ENCODE measurements at places on chromosomes 1 and 21. TPM values are rescaled to one million over a fixed set of nuclear protein-coding genes. Genes with fewer than 3 reads are reported as not detected.

Gene TEKT2
- not detected for polyA plus RNA-seq

DNA sequence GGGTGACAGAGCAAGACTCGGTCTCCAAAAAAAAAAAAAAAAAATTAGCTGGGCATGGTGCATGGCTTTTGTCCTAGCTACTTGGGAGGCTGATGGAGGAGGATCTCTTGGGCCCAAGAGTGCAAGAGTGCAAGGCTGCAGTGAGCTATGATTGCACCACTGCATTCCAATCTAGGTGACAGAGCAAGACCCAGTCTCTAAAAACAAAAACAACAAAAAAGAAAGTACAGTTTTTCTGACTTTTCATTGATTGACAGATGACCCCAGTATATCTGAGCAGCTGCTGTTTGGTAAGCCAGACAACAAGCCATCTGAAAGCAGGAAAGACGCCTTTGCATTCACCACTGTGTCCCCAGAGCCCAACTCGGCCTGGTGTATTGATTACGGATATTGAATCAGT, 10.9 kb upstream of the DPT start:
- no peak overlapping the region for H3K27ac ChIP-seq
- H3K4me3 ChIP-seq: no peak overlapping the region
- DNase-seq: no peak
- no peaks in the 10 kb centered on the region for H3K27me3 ChIP-seq

- no peaks in the 10 kb centered on the region for H3K27me3 ChIP-seq
- H3K4me1 ChIP-seq: peaks cover 5% of the 10 kb centered on the region
- H3K27ac ChIP-seq: no peak overlapping the region
- no peaks in the 10 kb centered on the region for H3K36me3 ChIP-seq
- no peak for DNase-seq
Measured at GRCh38 chr1:174114788-174115448, 44.4 kb upstream of the RABGAP1L start.

DNA sequence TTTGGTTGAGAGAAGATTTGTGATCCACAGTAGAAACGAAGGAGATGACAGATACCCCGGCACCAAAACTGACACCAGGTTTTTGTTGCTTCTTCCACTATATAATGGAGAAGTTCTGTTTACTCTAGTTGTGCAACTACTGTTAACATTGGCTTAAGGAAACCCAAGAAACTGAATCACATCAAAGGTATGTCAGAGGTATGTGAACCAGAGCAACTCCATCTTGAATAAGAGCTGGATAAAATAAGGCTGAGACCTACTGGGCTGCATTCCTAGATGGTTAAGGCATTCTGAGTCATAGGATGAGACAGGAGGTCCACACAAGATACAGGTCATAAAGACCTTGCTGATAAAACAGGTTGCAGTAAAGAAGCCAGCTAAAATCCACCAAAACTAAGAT, 173.7 kb upstream of the CAMK1G start:
- no peaks in the 10 kb centered on the region for H3K36me3 ChIP-seq
- H3K4me1 ChIP-seq: no peaks in the 10 kb centered on the region
- 0 out of 2 replicates have a peak, but pooled peaks cover 2% of the 10 kb centered on the region for H3K27me3 ChIP-seq
- no peak overlapping the region for H3K27ac ChIP-seq

Gene CACNA1S
- 0.04 TPM for polyA plus RNA-seq

DNA sequence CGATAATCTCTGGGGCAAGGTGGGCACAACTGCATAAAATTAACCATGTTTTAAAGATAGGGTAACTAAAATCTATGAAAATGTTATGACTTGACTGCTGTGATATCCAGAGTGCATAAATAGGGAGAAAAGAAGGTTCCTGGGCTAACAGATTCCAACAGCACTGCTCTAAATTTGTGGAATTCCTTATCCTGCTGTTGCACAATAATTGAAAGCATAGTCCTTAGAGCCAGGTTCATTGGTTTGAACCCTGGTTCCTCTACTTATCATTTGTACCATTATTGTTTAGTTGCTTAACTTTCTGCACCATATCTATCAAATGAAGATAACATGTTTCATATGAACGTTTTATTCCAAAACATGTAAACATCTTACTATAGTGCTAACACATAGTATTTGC, 219.0 kb downstream of the NUF2 start:
- H3K27me3 ChIP-seq: no peaks in the 10 kb centered on the region
- no peaks in the 10 kb centered on the region for H3K4me1 ChIP-seq
- no peaks in the 10 kb centered on the region for H3K36me3 ChIP-seq
- no peak overlapping the region for H3K27ac ChIP-seq
- no peak for DNase-seq
- no peak overlapping the region for H3K4me3 ChIP-seq

GRCh38 chr1:169110689-169111447, 4.4 kb downstream of the ATP1B1 start:
- H3K27ac ChIP-seq: no peak overlapping the region
- no peak for DNase-seq
- no peak overlapping the region for H3K4me3 ChIP-seq
- H3K27me3 ChIP-seq: no peaks in the 10 kb centered on the region
- H3K4me1 ChIP-seq: peaks cover 5% of the 10 kb centered on the region

Gene GABPA
- polyA plus RNA-seq: 25.6 TPM

- DNase-seq: no peak
- no peaks in the 10 kb centered on the region for H3K36me3 ChIP-seq
- no peaks in the 10 kb centered on the region for H3K4me1 ChIP-seq
- no peak overlapping the region for H3K27ac ChIP-seq
Measured at GRCh38 chr1:224996266-224996665, 66.8 kb downstream of the DNAH14 start.

DNA sequence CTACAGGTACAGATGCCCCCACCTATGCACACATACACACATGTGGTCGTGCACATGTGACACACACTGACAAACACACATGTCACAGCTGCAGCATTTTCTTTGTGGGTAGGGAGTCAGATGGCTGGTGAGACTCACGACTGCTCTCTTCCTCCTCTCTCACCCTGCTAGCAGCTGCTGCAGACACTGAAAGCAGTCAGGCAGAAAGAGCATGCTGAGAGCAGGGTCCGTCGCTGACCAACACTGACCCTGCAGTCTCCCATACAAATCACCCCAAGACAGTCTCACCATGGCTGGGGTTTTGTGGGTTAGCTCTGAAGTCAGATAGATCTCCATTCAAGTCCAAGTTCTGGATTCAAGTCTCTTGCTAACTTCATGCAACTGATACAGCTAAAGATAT, 188.3 kb downstream of the ASTN1 start:
- no peaks in the 10 kb centered on the region for H3K27me3 ChIP-seq
- no peak overlapping the region for H3K4me3 ChIP-seq
- no peak for DNase-seq

- DNase-seq: no peak
- H3K4me3 ChIP-seq: no peak overlapping the region
- peaks cover 14% of the 10 kb centered on the region for H3K4me1 ChIP-seq
Measured at GRCh38 chr1:153614189-153614900, 1.4 kb upstream of the S100A16 start.

DNA sequence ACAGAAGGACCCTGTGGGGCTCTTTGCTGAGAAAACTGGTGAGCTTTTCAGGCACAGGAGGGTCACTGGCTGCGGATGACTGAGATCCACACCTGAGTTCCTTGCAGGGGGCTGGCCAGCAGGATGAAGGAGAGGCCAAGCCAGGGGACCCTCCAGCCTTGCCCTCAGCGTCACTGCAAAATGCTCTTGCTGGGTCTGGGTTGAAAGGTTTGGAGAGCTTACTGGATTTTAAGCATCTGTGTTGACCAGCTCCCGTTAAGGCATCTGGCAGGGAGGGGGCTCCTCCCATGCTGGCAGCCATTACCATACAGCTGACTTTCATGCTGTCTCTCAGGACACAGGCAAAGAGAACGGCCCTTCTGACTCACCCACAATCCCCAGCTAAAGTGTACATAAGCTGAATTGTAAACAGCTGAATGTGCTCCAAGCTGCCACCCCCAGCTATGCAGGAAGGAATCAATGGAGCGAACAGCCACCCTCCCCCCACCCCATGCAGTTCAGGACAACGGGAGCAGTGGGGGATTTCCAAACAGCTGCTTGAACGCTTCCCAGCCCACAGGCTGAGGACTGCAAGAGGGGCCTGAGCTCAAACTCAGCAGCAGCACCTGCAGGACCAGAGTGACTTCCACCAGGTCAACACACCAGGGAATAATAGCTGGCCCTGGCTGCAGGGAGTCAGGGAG, 21.3 kb upstream of the A3GALT2 start:
- H3K36me3 ChIP-seq: no peaks in the 10 kb centered on the region
- H3K27ac ChIP-seq: peak overlapping the region; percentile 50
- peak; percentile 33 for DNase-seq
- no peaks in the 10 kb centered on the region for H3K27me3 ChIP-seq

DNA sequence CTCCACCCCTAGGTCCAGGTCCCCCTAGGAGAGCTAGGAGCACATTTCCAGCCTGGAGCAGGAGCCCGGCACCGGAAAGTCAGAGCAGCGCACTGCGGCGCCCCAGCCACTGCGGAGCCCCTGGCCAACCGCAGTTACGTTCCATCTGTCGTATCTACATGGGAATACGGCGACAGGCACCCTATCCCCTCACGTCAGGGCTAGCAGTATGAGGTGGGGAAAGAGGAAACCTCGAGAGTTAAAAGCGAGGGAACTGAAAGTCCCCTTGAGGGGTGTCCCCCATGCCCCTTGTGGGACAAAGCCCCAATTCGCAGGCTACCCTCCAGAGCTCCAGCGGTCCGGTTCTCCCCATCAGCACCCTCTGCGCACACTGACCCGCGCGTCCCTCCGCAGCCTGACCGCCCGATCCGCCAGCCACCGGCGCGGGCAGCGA, 995 bp downstream of the COLGALT2 start:
- no peaks in the 10 kb centered on the region for H3K36me3 ChIP-seq
- H3K4me3 ChIP-seq: no peak overlapping the region
- no peak for DNase-seq
- H3K27ac ChIP-seq: no peak overlapping the region

Gene WNT2B
- polyA plus RNA-seq: 0.22 TPM

Gene CAMK1G
- polyA plus RNA-seq: not detected
